ENCODE measurements at places on chromosomes 5 and 9. TPM values are rescaled to one million over a fixed set of nuclear protein-coding genes. Genes with fewer than 3 reads are reported as not detected.

- no peak for DNase-seq
These were observed 2.6 kb downstream of the CDK9 start for GRCh38 chr9:127788337-127789011.

Gene WDR38
- polyA plus RNA-seq, result not detected

Gene SHISAL2B
- polyA plus RNA-seq, result not detected

DNA sequence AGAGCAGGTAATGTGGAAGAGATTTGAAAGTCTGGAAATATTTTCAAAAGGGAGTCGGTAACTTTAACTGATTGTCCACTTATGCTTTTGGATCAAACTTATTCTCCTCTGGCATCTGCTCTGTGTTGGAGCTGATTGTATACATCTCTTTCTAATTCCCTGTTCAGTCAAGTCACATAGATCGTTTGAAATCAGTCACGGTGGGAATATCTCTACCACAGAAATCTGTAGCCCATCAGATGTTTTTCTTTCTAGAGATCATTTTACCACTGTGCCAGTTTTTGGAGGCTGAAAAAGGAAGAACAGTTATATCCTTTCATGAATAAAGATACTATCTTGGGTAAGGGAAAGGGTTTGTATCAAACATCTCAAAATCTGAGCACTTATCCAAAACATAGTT is 1853.3 kb downstream of the EFNA5 start:
- no peak for DNase-seq

DNA sequence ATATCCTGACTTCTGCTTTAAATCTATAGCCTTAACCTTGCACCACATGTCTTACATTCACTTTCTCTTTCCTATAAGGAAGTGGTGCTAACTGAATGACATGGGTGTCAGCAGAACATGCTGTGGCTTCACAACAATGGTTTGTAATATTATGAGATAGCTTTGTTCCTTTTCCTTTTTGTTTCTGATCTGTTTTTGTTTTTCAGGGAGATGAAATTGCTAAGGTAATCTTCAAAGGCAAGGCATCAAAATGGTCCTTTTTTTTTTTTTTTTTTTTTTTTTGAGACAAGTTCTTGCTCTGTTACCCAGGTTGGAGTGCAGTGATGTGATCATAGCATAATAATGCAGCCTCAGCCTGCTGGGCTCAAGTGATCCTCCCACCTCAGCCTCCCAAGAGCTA is 53.6 kb upstream of the RANBP6 start:
- no peak for DNase-seq

DNA sequence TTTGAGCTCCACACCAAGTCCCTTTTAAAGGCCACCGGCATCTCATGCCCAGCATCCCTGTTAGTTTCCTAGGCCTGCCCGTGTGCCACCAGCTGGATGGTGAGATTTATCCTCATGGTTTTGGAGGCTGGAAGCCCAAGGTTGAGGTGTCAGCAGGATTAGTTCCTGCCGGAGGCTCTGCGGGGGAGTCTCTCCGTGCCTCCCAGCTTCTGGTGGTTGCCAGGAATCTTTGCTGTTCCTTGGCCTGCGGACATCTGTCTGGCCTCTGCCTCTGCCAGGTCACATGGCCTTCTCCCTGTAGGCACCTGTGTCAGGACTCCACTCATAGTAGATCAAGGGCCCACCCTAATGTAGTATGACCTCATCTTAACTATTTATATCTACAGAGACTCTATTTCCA is 45.4 kb downstream of the JADE2 start:
- DNase-seq, result no peak

DNA sequence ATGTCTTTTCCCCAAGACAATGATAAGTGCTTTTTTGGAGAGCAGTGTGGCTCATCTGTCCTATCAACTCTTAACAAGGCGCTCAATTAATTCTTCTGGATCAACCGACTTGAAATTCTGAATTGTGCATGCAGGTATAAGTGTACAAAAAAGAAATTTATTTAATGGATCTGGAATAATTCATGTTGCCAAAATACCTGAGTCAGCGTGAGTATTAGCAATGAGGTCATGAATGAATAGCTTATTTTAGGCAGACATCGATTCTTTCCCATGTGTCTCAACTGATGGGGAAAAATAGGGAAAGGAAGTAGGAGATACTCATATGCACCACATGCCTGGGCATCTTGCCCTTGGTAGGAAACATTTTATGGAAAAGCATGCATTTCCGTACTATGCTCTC is 68.0 kb downstream of the C6 start:
- no peak for DNase-seq

Data from AG04450 (cell line).